ENCODE measurements at places on chromosomes 7 and 10.
A peak's percentile ranks its signal among the peaks of the same experiment; 100 is the strongest.

- DNase-seq = peak; percentile 19
Measured at GRCh38 chr7:70614237-70615045, 517.5 kb upstream of the GALNT17 start.

DNA sequence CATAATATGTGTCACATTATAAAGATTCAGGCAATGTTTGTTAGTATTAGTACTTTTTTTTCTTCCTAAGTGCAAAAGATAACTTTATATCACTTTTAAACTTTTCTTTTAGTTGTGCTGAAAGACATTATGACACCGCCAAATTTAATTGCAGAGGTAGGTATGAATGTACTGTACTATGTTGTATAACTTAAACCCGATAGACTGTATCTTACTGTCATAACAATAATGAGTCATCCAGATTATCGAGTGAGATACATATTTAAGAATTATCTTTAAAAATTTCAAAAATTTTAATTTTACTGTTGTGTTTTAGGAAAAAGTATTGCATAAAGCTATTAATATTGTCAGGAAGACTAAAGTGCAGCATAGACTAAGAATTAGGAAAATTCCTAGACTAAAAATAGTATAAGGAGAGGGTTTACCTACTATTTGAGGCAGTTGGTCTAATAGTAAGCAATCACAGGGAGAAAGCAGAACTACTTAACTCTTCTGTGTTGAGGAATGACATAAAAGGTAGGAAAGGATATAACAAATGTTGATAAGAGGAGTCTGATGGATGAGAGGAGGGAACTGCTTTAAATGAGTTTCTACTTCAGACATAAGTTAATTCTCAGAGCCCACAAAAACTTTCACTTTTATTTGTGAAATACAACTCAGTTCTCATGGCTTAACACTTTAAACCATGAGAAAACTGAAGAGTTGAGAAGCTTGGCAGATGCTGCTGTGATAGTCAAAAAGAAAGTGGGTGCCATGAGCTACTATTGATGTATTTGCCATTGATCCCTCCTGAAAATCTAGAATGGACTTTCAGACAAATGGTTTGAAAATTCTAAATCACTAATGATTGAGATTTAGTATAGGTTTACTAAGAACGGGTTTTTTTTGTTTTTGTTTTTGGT lies 67.8 kb downstream of the PTEN start:
- no peak for DNase-seq

- no peak for DNase-seq
Measured at GRCh38 chr7:155524018-155524556, 22.3 kb downstream of the CNPY1 start.

DNA sequence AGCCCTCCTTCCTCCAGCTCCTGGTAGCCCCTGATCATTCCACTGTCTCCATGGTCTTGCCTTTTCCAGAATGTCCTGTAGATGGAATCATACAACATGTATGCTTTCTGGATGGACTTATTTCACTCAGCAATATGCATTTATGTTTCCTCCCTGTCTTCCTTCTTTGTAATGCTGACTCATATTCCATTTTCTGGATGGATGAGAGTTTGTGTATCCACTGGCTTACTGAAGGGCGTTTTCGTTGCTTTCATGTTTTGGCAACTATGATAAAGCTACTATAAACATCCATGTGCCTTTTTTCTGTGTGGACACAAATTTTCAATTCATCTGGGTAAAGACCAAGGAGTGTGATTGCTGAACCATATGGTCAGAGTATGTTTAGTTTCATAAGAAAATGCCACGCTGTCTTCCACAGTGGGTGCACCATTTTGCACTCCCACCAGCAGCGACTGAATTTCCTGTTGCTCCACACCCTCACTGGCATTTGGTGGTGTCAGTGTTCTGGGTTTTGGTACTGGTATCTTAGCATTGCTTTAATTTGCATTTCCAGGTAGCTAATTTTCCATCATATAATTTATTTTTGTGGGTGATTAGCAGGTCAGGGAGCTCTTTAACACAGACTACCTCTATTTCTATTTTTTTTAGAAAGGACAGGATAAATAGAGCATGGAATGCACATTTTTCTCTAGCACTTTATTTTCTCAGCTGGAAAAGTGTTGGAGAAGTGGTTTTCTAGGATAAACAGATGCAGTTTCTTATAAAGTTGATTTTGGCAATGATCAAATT lies 252.2 kb downstream of the WDR37 start:
- no peak for DNase-seq

DNA sequence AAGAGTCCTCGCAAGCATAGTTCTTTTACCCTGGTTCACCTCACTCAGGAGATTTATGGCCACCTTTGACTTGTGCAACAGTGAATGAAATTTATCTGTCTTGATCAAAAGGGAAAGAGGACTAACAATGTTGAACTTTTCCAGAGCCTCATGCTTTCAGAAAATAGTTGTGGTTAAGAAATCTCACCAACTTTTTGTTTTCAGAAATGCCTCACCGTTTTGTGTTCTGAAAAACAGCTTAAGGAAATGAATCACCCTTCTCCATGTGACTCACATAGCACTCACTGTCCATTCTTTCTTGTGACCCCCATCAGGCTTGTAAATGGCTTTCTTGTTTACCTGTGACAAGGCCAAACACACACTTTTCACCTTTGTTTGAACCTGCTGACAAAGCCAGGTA lies 148.6 kb upstream of the FAM3C start:
- DNase-seq = no peak

DNA sequence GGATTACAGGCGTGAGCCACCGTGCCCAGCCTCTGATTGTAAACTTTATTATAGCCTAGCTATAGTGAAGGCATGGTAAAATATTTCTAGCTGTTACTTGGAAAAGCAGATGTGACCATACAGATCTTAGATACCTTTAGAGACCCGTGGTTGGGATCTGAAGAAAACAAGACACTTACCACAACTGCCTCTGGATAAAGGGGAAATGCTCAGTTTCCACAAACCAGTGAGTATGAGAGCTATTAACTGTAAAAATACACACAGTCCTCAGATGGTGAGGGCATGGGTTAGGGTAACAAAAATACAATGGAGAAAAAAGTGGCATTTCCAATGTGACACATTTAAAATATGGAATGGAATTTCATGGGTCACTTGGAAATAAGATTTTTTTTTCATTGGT lies 63.0 kb downstream of the ZNF438 start:
- no peak for DNase-seq

GRCh38 chr7:142881586-142882337 lies 3.8 kb downstream of the TRPV6 start:
- DNase-seq = no peak

GRCh38 chr7:148456351-148456750 lies 134.2 kb upstream of the C7orf33 start:
- no peak for DNase-seq

DNA sequence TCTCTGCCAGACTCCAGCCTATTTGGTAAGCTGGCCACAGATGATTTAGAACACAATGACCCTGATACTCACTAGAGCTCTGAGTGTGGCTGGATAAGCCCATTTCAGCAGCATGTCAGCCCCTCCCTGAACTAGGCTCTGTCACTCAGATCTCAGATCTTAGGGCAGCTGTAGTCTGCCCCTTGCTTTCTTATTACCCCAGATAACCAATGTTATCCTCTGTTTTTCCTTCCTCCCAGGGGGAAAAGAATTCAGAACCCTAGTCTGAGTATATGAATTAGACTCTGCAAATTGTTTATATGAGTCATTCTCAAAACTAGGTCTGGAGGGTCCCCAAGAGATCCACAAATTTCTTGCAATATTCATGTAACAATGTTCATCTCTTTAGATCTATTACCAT lies 286.2 kb downstream of the KCNMA1 start:
- no peak for DNase-seq

- DNase-seq = peak; percentile 67
Measured at GRCh38 chr7:99839287-99840021, 11.6 kb downstream of the CYP3A43 start.

DNA sequence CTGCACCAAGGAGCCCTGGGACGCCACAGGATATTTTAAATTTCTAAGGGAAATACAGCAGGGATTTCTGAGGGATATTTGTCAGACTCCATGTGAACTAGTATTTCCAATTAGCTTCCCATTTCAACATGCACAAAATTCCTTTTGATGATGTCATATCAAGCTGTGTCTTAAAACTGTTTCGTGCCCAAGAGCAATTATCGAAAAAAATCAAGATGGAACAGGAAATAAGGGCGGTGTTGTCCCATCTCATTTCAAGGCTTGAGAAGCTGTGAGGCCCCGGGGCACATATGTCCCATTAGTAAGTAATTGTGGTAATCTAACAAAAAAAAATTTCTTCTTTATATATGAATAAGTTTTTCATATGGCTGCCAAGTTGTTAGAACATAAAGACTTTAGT lies 47.4 kb downstream of the PPP1R17 start:
- no peak for DNase-seq

GRCh38 chr10:131787961-131788360 lies 112.8 kb upstream of the PPP2R2D start:
- DNase-seq = no peak

DNA sequence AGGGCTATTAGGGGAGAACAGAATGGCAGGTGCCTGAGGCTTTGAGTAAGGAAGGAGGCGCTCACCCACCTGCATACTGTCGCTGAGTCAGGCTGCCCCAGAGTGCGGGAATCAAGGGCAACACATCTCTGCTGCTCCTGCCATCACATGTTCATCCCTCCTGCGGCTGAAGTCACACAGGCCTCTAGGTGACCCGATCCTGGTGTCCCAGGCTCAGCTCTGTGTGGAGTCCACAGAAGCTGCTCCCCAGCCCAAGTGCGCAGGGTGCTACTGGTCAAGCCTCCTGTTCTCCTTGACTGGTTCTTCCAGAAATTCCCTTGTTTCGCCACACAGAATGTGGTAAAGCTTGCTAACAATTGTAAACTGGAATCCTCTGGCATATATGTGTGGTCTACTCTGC lies 96.9 kb upstream of the IL6 start:
- DNase-seq = no peak

GRCh38 chr10:110524179-110524858 lies 26.6 kb downstream of the DUSP5 start:
- DNase-seq = no peak

DNA sequence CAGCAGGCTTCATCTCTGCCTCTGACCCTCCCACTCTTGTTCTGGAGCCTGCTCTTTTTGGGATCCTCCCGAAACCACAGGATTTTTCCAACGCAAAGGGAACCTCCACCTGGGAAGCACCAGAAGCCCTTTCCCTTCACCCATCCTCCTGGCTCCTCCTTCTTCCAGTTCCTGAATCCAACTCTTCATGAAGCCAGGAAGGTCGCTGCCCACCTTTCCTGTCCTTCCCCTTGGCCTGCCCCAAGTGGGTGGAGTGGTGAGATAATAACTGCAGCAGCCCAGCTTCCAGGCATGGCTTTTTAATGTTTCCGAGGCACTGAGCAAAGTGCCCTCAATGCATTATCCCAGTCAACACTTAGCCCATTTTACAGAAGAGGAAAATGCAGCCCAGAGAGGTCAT lies 70.8 kb upstream of the EEPD1 start:
- DNase-seq = no peak

DNA sequence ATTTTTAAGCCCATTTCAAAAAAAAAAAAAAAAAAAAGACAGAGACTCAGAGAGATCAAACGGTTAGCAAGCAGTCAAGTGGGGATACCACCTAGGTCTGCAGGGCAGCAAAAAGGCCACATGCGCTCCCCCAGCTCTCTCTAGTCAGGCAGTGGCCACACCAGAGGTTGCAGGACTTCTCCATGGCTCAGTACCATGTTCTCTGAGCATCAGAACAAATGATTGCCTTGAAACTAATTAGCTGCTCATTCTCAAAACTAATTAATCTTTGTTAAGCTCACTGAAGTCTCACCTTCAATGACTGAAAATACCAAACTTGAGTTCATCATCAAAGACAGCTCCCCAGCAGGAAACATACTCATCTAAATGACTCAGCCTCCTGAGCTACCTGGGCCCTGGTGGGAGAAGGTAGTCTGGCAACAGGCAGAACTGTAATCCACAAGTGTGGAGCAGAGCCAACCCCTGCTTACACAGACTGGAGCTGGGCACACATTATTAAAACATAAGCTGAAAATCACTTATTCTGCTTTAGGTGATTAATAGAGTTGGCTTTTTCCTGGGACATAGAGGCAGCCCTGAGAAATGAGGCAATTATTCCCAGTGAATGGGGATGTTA lies 319.6 kb downstream of the GRID1 start:
- no peak for DNase-seq

GRCh38 chr7:79988653-79989052 lies 146.0 kb upstream of the GNAI1 start:
- no peak for DNase-seq

DNA sequence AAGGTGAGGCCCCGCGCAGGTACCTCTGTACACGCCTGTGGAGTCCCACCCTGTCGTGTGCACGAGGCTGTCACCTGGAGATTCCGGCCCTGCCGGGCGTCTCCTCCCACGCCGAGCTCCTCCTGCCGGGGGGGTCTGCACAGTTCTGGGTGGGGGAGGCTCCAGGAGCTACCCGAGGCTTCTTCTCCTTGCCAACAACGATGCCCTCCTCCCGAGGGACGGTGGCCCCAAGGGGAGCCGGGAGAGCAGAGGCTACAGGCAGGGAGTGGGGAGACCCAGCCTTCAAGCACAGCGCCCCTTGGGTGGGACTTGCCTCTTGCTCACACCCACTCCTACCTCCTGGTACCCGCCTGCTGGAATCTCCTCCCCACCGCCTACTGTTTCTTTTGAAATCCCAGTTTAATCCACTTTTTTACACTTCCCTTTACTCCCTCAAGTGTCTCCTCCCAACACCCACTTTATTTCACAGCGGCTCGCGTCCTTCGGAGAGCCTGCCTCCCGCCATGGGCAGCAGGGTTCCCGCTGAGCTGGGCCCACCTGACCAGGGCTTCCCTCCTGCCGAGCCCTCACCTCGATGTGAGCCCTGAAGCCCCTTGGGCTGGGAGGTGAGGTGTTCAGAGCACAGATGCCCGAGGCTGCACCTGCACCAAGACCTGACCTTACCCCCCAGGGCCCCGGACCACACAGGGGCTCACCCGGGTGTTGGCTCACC lies 338.1 kb downstream of the DNAJB6 start:
- no peak for DNase-seq

DNA sequence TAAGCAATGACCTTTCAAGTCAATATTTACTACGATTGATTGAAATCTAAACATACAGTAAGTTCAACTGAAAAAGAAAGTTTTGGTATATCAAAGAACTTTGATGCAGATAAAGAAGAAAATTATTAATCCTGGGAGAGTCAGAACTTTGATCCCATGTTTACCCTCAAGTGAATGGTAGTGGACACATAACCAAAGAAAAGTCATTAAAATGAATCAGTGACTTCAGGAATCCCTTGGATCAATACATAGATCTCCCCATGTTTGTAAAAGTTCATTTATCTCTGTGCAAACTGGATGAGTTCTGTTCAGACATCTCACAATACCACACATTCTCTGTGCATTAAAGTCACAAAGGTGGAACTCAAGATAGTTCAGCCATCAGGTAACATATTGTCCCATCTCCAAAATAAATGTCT lies 75.5 kb upstream of the RELN start:
- DNase-seq = no peak

- DNase-seq = peak; percentile 49
Measured at GRCh38 chr10:49109669-49110340, 5.5 kb downstream of the VSTM4 start.

Data from small intestine (tissue), 16 donors.